ENCODE measurements at places on chromosomes 5 and 9.

GRCh38 chr5:160750938-160751657, 100.9 kb downstream of the ATP10B start:
- no peak for DNase-seq

DNA sequence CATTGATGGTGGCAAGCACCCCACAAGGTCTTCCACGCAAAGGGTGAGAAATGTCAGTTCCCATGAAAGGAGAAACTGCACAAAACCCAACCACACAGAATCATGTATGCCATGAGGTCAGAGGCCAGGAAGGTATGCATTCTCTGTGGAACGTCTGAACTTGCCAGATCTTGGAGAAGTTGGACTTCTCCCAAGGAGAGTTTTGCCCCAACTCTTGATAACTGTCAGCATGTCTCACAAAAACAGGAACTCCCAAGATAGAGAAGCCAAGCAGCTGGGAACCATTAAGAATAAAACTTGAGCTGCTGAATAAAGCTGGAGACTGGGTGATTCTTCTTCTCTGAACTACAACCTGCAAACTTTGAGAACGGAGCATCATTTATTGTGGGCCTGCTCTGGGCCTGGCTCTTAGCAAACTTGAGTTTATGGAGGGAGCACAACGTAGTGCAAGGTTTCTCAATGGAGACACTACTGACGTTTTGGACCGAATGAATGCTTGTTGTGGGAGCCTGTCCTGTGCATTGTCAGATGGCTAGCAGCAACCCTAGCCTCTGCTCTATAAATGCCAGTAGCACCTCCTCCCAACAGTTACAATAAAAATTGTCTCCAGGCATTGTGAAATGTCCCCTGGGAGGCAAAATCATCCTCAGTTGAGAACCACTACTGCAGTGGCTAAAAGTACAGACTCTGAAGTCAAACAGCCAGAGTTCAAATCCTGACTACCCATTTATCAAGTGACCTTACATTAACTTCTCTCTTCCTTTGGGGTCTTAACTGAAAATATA, 193.5 kb downstream of the ACTL7B start:
- no peak for DNase-seq

- DNase-seq, result no peak
Measured at GRCh38 chr9:108588246-108588645, 267.5 kb downstream of the ACTL7B start.

GRCh38 chr5:3389471-3390026, 206.1 kb upstream of the IRX1 start:
- no peak for DNase-seq

- DNase-seq, result no peak
Measured at GRCh38 chr9:444528-444927, 229.9 kb downstream of the DOCK8 start.

GRCh38 chr5:120516805-120517204, 52.7 kb downstream of the PRR16 start:
- DNase-seq, result no peak

GRCh38 chr9:137391411-137391754, 31.6 kb downstream of the EXD3 start:
- no peak for DNase-seq

- no peak for DNase-seq
Measured at GRCh38 chr5:88841212-88841611, 41.8 kb downstream of the MEF2C start.

- DNase-seq, result no peak
Measured at GRCh38 chr5:125044491-125045282, 298.2 kb upstream of the ZNF608 start.

DNA sequence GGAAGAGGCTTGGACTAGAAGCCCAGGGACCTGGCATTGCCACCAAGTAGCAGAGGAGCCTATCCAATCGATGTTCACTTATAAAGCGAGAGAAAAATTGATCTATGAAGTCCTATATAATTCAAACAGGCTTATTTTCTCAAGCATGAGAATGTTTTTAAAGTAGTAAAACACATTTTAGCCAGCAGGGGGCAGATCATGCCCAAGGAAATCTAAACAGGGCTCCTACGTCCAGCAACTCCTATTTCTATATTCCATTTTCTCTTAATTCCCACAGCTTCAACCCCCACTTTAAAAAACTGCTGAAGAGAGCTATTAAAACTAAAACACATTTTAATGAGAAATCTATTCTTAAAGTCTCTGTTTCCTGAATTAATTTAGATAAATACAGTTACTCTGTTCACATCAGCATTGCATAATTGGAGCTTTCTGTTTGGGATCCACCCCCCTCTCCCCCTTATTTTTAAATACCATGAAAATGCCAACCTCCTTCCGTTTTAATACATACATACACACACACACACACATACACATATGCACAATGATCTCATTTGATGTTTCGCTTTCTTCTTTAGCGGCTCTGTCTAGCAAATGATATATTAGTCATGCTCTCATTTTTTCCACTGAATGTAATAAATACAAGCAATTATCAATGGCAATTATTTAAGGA, 144.9 kb downstream of the MYO10 start:
- DNase-seq, result peak; percentile 66

- DNase-seq, result peak; percentile 21
Measured at GRCh38 chr5:111976705-111977435, 219.9 kb upstream of the NREP start.

GRCh38 chr9:133837627-133838597, 99.8 kb upstream of the SARDH start:
- no peak for DNase-seq

DNA sequence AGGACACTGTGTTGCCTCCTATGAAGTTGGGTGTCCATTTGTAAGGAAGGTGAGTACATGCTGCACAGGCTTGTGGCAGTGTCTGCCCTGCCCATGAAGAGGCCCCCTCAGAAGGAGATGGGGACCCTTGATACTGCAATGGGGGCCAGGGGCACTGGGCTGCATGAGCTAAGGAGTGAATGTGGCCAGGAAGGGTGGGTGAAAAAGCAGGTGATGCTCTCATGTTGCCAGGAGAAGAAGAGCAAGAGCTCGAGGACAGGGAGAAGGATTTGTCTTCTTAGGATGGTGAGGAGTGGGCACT, 76.1 kb downstream of the NSUN2 start:
- DNase-seq, result no peak

- no peak for DNase-seq
Measured at GRCh38 chr9:95822015-95822414, 53.5 kb upstream of the ERCC6L2 start.

GRCh38 chr5:107820429-107820828, 149.7 kb upstream of the EFNA5 start:
- no peak for DNase-seq

DNA sequence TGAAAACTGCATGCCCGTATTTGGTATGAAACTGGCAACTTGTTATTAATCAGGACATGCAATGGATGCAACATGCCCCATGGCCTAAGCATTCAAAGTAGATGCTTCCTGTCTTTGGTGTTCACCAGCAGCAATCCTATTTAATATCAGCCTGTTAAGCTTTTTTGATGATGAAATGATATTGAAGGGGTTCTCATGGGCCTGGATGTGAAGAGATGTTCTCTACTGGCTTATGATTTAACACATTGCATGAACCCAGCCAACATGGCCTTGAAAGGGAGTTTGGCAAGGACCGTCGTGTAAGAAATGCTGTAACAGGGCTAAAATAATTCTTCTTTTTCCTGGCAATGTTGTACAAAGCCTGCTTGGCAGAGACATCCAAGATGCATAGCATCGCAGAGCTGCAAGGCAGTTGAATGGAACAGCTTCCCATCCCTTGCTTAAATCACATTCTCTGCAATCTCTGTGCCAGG, 111.2 kb downstream of the SMARCA2 start:
- DNase-seq, result peak; percentile 78

DNA sequence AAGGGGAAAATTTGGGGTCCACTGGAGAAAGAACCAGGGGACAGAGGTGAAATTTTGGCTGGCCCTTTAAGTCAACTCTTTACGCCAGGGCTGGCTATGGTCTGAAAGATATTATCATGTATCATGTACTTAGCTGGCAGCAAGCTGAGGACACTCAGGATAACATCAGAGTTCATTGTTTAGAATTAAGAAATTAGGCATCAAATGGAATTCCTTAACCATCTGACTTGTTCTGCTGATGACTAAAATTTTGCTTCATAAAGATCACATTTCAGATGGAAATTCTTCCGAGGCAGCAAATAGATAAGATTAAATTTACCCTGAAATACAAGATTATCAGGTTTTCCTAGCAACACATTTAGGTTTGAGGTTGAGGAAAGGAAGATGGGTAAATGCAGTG, 269.4 kb upstream of the KLF9 start:
- DNase-seq, result no peak

All from hindlimb muscle (tissue), 1 donor.